ENCODE measurements at places on chromosomes 2 and 18. TPM values are rescaled to one million over a fixed set of nuclear protein-coding genes. Genes with fewer than 3 reads are reported as not detected.

Gene UBR3
- total RNA-seq: 41.1 TPM

Gene DSG4
- total RNA-seq: 0.05 TPM

DNA sequence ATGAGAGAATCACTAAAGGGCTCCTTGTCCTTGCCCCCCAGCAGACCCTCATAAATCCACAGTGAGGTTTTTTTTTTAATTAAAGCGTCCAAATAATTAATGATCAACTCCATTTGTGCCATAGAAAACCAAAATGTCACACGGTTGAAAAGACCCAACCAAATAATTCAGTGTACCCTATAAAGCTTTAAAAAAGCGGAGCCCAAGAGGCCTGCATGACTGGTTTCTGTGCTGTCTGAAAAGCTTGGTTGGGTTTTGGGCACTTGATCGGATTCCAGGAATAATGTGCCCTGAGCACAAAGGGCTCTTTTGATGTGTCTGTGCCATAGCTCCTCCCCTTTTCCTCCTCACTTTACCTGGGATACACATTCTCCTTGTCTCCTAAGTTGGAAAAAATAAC, 523.2 kb downstream of the TNS1 start:
- peak; percentile 11 for DNase-seq

GRCh38 chr2:152588998-152589397, 128.3 kb downstream of the PRPF40A start:
- DNase-seq: no peak

- no peak for DNase-seq
These were observed 216.1 kb downstream of the KCNJ3 start for GRCh38 chr2:154914561-154914960.

Data from prostate gland (tissue), 2 donors.